ENCODE measurements at places on chromosomes 3 and 15. TPM values are rescaled to one million over a fixed set of nuclear protein-coding genes. Genes with fewer than 3 reads are reported as not detected.

The FRMD5 gene
- 8.1 TPM for total RNA-seq

The C3orf18 gene
- 7.5 TPM for total RNA-seq

The EPHB1 gene
- total RNA-seq: 21.2 TPM

The COL8A1 gene
- total RNA-seq: 8.0 TPM

The PLIN1 gene
- 1.5 TPM for total RNA-seq

The ARRDC4 gene
- 25.6 TPM for total RNA-seq

The CEMIP gene
- 1.6 TPM for total RNA-seq

The CEP19 gene
- 2.2 TPM for total RNA-seq

The WDR93 gene
- 0.18 TPM for total RNA-seq

The ZIC1 gene
- total RNA-seq: not detected

The SPINT1 gene
- 143 TPM for total RNA-seq

The COL6A5 gene
- total RNA-seq: not detected

The MCF2L2 gene
- total RNA-seq: 0.41 TPM

The AMT gene
- total RNA-seq: 8.9 TPM

The SLC35A5 gene
- 62.3 TPM for total RNA-seq

The C3orf33 gene
- 7.6 TPM for total RNA-seq

The CCR1 gene
- 2.5 TPM for total RNA-seq

The OSTN gene
- not detected for total RNA-seq

The C3orf20 gene
- 0.28 TPM for total RNA-seq

The FAN1 gene
- 26.0 TPM for total RNA-seq

The CPEB1 gene
- total RNA-seq: 51.8 TPM

The FBXO40 gene
- total RNA-seq: 0.18 TPM

The LYZL4 gene
- total RNA-seq: not detected

The GRIP2 gene
- total RNA-seq: 0.27 TPM

The BUB1B gene
- 8.2 TPM for total RNA-seq

The UROC1 gene
- total RNA-seq: not detected

The ROPN1 gene
- total RNA-seq: 10.8 TPM

The SMCO1 gene
- not detected for total RNA-seq

The UCN2 gene
- 0.85 TPM for total RNA-seq

The PSTPIP1 gene
- total RNA-seq: 7.0 TPM

The GPR160 gene
- total RNA-seq: 27.4 TPM

The AP3B2 gene
- 5.4 TPM for total RNA-seq

The MYEF2 gene
- total RNA-seq: 23.3 TPM

The CLEC3B gene
- 16.0 TPM for total RNA-seq

The ZDHHC3 gene
- 91.7 TPM for total RNA-seq

The SNUPN gene
- 17.7 TPM for total RNA-seq

The CTXND1 gene
- not detected for total RNA-seq

The NR2E3 gene
- total RNA-seq: 0.51 TPM

The CFAP92 gene
- total RNA-seq: 4.3 TPM

The LIPC gene
- total RNA-seq: 0.14 TPM

The KLF15 gene
- total RNA-seq: 72.6 TPM

The APOD gene
- total RNA-seq: 52.4 TPM

The LMAN1L gene
- total RNA-seq: 219 TPM

All from prostate gland (tissue), 2 donors.